Stimulated activated CD8-positive, alpha-beta memory T cell treated with anti-CD3 and anti-CD28 coated beads, Interleukin-4, amount 100 ng/mL, for 4 hours (primary cell): ENCODE measurements at places on chromosomes 2 and 18.

DNA sequence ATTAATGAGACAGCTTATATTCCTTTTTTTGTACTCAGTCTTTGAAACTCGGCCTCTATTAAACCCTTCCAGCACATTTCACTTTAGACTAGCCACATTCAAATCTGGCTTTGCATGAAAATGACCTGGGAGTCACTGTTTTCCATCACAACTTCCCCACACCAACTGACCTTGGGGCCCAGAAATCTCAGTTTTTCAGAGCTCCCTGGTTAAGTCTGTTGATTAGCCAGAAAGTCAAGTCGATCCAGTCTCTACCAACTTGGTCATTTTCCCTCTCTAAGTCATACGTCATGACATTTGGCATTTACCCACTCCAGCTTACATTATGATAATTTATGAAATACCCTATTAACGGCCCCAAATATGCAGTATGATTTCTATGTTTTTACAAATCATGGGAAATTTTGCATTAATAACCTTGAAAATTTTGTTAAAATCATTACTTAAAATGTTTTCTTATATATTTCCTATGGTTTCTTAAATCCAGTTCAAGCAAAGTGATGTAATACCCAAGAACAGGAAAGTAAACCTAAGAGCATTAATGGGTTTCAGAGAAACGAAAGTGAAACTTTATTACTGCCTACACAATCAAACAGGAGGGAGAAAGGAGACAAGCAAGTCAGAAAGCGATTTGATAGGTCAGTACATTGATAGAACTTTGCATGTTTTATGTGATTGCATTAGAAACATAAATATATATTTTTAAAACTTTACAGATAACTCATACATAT, 77.1 kb downstream of the SPATS2L start:
- no peak for DNase-seq

GRCh38 chr2:239834143-239834542, 191.0 kb downstream of the NDUFA10 start:
- DNase-seq: no peak

GRCh38 chr2:150432312-150432625, 55.2 kb downstream of the RND3 start:
- DNase-seq: no peak

- no peak for DNase-seq
These were observed 255.1 kb upstream of the LINC00305 start for GRCh38 chr18:64403784-64404503.

DNA sequence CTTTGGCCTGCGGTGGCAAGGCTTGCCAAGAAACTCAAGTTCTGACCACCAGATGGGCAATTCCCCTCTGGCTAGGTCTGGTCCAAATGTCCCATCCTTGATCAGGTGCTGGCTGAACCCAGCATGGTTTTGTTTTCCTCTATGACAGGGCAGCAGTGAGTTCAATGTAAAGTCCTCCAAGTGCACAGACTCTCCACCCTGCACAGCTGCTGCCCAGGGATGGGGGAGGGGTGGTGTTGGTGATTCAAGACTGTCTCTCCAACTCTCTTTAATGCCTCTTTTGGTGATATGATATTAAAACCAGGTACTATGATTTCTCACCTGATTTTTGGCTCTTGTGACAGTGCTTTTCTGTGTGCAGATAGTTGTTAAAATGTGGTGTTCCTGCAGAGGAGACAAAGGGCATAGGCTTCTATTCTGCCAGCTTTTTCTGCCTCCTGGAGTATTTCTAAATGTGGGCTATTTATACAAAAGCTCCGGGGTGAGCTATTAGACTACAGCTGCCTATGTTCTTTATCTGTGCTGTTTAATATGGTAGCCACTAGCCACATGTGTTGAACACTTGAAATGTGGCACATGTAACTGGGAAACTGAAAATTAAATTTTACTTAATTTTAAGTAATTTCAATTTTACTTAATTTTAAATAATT, 64.0 kb upstream of the STK39 start:
- no peak for DNase-seq

DNA sequence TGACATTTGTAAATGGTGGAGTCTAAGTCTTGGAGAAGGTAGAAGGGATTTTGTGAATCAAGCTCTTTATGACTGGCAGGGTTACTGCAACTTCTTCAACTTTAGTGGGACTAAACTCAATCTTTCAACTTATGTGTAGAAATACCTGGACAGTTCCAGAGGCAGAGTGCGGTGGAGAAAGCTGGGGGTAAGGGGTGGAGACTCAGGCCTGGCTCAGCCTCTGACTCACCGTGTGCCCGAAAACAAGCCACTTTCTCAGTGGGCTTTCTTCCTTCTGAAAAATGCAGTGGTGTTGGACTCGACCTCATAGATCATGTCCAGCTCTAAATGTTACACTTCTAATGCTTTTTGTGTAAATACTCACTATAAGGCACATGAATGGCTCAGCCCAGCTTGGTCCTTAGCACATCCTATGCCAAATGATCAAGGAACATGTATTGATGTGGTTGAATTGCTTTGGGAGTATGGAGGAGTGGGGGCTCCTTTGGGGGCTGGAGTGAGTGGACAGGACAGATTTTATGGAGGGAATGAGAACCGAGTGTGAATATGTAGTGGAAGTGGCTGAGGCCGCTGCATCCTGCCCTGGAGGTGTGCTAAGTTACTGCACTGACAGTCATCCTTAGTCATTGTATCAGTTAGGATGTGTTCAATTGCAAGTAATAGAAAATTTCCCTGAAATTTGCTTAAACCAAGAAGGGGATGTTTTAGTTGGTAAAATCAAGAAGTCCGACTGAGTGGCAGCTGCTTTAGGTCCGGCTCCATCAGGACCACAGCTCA, 32.2 kb upstream of the IGFBP5 start:
- DNase-seq: no peak

DNA sequence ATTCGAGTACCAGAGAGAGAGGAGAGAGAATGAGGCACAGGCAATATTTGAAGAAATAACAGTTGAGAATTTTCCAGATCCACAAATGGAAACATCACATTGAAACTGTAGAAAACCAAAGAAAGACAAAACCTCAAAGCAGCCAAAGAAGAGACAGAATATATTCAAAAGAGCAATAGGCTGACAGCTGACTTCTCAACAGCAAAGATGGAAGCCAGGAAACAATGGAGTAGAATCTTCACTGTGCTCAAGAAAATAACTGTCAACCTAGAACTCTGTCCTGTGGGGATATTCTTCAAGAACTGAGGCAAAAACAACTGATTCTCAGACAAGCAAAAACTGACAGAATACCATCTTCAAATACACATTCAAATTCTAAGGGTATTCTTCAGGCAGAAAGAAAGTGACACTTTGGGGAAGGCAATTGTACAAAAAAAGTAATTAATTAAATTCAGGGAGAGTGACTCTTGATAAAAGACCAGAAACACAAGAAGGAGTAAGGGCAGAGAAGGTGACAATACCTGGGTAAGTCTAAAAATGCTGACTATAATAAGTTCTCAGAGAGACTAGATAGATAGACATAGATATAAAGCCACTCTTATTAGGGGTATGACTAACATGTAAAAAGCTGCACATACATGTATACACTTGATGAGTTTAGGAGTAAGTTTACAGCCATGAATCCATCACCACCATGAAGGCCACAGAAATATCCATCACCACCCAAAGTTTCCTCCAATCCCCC, 25.6 kb downstream of the ANKMY1 start:
- DNase-seq: no peak

DNA sequence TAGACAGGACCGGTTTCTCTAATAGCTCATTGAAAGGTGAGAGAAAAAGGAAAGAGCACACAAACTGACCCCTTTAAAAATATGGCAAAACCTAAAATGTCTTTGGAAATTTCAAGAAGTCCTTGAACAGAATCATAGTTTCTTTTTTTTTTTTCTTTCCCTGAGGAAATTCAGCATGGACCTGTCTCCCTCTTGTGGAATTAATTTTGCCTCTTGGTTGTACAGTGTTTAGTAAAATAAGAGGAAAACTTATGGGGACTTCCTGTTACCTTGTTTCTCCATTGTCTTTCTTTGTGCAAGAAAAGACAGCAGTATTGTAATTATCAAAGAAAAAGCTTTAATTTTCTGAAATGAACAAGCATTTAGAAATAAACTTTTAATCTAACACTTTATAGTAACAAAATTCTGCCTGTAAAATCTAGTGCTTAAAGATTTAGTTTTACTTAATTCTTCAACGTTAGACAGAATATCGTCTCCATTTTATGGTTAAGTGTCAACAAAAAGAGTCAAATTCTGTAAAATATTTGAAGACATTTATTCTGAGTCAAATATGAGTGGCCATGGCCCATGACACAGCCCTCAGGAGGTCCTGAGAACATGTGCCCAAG, 176.3 kb upstream of the NABP1 start:
- no peak for DNase-seq

DNA sequence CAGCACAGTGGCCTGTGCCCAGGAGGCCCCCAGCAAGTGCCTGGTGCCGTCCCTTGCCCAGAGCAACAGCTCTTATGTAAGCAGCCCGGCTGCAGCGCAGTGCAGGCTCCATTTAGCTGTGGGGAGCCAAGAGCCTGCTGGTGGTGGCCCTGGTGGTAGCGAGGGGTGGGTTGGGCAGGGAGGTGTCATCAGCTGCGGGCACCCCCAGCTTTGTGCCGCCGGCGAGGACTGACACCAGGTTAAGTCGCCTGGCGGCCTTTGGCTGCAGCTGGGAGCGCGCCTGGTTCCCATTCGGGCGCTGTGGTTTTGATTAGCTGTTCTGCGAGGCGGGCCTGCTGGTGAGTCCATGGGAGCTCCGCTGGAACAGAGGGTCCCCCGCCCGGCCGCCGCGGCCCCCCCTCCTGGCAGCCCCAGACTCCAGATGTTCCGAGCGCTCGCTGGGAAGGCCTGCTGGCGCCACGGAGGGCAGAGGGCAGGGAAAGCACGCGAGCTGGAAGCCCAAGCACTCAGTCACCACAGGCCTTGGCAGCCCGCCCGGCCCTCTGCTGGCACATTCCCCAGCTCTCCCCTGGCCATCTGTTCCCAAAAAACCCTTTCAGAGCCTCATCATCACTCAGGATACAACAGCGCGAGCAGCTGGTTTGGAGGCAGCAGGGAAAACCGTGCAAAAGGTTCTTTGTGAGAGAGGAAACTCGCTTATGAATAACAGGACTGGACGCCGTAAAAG, 18.4 kb downstream of the ATOH8 start:
- DNase-seq: no peak

- DNase-seq: no peak
These were observed 148.2 kb upstream of the ITGA4 start for GRCh38 chr2:181308766-181309515.

- no peak for DNase-seq
These were observed 30.5 kb upstream of the SNORC start for GRCh38 chr2:232839411-232840079.

DNA sequence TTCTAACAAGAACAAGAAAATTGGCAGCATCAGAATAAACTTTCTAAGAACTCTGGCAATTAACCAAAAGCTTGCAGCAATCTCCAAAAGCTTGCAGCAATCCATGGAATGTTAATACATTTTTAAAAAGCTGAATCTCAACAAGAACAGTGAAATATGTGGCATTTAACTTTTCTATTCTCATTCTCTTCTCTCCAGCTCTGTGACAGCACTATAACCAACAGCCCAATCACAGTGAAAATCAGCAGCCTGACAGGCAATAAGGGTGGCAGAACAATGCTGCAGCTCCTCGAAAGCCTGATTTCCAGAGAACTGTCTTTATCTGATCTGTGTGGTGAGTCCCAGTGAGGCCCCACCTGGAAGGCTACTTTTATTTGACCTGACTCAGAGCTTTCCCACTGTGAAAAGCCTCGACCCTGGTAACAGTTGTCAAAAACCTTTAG, 60.0 kb downstream of the TMEM131 start:
- DNase-seq: no peak

DNA sequence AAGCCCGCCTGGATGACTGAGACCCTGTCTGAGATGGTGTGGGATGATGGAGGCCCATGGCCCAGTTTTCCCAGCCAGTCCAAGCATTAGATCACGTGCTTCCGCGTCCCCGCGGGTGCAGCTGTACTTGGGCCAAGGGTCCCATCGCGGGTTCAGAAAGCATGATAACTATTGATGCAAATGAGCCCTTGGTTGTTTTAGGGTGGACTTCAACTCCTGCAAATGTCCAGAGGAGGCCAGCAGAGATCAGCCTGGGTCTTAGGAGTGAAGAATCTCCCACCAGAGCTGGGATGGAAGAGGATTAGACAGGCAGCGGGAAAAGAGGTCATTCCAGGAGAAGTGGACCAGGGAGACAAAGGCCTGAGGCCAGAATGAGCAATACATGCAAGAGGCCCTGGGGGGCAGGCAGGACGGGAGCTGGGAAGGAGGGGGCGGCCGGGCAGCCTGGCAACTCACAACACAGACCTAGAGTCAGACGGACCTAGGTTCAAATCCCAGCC, 89.9 kb upstream of the TMEM247 start:
- no peak for DNase-seq

- no peak for DNase-seq
These were observed 91.6 kb downstream of the NFATC1 start for GRCh38 chr18:79487183-79487800.

DNA sequence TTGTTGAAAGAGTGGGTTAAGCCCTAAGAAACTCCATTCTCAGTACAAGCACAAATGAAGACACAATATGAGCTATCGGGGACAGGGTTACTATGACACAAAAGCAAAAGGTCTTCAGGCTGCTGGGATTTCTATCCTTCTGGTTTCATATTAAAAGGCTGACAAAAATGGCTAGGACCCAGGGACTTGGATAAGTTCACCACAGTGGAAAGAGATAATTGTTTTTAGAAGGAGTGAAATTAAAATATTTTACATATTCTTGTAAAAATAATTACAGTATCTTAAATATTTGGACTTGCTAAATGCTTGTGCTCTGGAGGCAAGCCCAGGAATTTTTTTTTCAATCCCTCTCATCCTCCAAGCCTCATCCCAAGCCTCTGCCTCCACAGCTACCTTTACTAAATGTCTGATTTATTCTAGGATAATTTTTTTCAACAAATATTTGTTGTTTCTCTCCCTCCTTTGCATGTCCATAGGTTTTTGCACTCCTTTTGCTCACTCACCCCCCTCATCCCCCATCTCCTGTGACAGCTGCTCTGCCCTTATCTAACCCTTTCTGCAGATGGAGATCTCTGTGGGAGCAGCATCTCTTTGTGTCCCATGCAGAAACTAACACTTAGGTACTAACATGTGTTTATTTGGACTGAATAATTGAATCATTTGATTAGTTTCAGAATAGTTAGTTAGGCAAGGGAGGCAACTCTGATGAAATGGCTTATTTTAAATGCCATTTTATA, 47.8 kb upstream of the NABP1 start:
- no peak for DNase-seq

- DNase-seq: no peak
These were observed 202.4 kb downstream of the ARL6IP6 start for GRCh38 chr2:152920846-152921245.

- DNase-seq: no peak
These were observed 228.4 kb downstream of the KCNS3 start for GRCh38 chr2:18106841-18107240.

DNA sequence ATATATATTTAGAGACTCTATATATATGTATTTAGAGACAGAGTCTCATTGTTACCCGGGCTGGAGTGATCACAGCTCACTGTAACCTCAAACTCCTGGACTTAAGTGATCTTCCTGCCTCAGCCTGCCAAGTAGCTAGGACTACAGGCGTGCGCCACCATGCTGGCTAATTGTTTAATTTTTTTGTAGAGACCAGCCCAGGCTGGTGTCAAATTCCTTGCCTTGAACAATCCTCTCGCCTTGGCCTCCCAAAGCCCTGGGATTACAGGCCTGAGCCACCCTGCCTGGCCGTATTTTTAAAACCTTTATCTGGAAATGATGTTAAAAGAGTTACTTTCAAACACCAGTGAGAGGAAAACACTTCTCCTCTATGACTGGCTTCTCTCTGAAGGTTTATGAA, 30.9 kb upstream of the PGAP1 start:
- DNase-seq: no peak

- no peak for DNase-seq
These were observed 43.3 kb upstream of the EDAR start for GRCh38 chr2:109032229-109032820.
